Stimulated activated CD4-positive, alpha-beta T cell treated with anti-CD3 and anti-CD28 coated beads, TNF-alpha, amount 100 ng/mL, for 48 hours (primary cell): ENCODE measurements at places on chromosomes 4 and X.

DNA sequence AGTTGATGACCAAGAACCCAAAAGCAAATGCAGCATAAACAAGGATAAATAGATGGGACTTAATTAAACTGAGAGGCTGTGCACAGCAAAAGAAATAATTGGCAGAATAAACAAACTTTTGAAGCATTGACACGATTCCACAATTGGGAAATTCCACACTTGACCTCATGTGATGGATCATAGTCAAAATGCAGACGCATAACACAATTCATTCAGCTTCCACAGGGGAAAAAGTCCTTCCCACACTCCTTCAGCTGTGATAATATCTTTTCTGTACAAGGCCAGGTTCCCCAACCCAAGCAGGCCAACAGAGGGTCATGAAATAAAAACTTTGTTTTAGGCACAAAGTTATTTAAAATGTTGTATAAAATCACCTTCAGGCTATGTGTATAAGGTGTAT, 66.6 kb upstream of the SLIT2 start:
- DNase-seq: no peak

- no peak for DNase-seq
Measured at GRCh38 chr4:54403700-54404453, 174.8 kb downstream of the PDGFRA start.

GRCh38 chrX:139518475-139518874, 12.1 kb upstream of the F9 start:
- DNase-seq: no peak

DNA sequence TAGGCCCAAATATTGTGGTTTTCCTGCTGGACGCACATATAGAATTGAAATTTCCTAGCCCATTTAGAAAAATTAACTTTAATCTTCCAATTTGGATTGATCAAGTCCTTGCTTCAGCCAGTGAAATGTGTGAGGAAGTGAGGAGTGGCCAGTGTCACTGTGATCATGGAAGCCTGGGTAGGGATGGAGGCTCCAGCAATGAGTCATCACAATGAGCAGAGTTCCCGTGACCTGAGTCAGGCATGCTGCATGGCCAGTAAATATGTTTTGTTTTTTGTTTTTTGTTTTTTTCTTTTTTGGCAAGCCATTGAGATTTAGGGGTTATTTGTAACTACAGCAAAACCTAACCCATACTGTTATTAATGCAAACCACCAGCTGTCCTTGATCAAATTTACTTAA, 52.1 kb downstream of the IDS start:
- no peak for DNase-seq

GRCh38 chr4:185335579-185335978, 60.1 kb downstream of the LRP2BP start:
- DNase-seq: no peak

DNA sequence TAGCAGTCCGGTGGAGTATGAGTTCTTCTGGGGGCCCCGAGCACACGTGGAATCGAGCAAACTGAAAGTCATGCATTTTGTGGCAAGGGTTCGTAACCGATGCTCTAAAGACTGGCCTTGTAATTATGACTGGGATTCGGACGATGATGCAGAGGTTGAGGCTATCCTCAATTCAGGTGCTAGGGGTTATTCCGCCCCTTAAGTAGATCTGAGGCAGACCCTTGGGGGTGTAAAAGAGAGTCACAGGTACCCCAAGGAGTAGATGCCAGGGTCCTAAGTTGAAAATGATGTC, 852 bp downstream of the MAGEH1 start:
- DNase-seq: no peak

- DNase-seq: no peak
Measured at GRCh38 chr4:132275583-132276121, 873.4 kb upstream of the PCDH10 start.

- no peak for DNase-seq
Measured at GRCh38 chrX:28205905-28206304, 224.7 kb upstream of the DCAF8L1 start.

- no peak for DNase-seq
Measured at GRCh38 chr4:186400676-186401075, 134.7 kb downstream of the F11 start.

DNA sequence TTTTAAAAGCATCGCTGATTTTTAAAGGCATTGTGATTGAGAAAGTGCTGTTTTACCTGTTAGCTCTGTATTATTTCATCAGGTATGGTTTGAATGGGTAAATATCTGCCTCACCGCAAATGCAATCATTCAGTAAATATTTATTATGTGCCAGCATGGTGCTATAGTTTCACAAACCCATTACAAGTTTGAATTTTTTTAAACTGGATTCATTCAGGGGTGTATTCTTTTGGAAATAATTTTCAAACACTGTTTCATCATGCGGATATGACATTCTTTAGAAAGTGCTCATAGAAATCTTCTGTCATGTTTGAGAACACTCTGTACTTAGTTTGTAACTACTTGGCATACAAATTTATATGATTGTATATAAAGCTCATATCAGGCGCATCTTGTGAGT, 37.2 kb downstream of the LIMCH1 start:
- no peak for DNase-seq

DNA sequence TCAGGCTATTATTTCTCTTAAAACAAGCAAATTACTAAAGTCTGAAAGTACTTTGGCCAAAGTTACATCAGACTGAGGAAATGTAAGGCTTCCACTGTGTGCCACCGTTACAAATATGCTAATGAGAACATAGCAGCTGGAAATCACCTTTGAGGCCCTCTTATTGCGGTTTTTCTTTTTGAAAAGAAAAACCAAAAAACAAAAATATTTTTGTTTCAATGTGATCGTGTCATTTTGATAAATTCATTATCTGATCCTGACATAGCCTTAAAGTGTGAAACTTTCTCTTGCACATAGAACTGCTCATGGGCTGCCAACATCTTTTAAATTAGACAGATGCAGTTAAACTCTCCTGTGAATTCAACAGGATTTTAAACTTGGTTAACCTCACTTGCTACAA, 2.8 kb upstream of the TIFA start:
- DNase-seq: no peak

GRCh38 chrX:23661671-23662070, 5.6 kb upstream of the PRDX4 start:
- no peak for DNase-seq

DNA sequence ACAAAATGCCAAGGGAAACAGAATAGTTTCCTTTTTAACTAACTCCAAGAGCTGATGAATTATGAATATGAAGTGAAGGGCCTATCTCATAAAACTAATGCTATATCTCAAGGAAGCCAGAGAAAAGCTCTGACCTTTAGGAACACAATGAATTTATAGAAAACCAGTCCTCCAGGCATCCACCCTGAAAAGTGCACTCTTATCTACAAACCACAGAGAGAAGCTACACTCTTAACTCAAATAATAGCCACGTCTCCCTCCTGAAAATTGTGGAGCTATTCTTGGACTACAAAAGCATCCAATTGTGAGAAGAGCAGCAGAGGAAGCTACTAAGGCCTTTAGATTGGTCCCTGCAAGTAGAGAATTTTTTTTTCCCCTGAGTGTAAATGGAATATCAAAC, 253.9 kb downstream of the IL15 start:
- no peak for DNase-seq

GRCh38 chr4:2412534-2412884, 5.9 kb downstream of the ZFYVE28 start:
- peak; percentile 68 for DNase-seq

DNA sequence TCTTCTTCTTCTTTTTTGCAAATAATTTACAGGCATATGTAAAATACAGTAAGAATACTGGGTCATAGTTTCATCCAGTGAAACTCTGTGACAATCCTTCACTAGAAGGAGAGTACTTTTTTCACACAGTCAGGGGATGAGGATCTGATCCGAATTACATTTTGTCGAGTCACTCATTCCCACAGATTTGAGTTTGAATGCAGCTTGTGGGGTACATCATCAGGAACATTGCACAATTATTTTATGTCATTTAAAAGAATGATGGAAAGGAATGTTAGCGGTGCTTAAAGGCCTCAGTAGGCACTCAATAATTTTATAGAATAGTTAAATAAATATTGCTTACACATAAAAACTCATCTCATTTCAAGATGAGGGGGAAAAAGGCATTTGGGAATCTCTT, 88.6 kb downstream of the CHRNA9 start:
- DNase-seq: no peak

GRCh38 chr4:154911097-154911496, 130.0 kb downstream of the RBM46 start:
- no peak for DNase-seq

DNA sequence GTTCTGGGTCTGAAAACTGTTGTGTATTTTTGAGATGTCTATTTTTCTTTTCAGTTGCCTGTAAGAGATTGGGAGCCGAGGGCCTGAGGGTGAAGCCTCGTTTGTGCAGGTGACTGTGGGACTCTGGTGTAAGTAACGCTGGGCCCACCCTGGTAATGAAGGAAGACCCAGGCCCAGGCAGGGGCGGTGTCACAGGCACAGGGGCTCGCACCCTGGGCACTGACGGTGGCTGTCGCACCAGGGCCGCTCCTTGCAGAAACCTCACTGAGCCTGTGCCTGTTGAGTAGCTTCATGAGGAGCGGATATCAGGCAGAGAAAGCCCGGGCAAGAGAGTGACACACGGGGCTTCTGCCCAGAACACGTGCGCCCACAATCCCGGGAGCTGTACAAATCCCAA, 541.4 kb downstream of the TRIML1 start:
- no peak for DNase-seq

GRCh38 chr4:173990126-173990868, 293.2 kb downstream of the FBXO8 start:
- DNase-seq: no peak

DNA sequence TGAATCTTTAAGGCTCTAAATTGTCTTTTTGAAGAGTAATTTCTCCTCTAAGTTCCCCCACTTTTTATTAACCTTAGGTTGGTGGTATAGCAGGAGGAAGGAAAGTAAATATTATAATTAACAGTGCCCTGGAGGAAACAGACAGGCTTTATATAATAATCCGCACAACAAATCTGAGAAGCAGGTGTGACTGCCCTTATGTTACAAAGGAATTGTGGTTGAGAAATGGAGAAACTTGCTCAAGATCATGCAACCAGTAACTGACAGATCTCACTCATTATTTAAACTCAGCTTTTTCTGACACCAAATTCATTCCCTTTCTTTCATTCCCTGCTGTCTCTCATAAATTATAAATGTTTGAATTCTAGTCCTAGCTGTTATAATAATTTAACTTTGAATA, 282.0 kb downstream of the PPP3CA start:
- DNase-seq: no peak

DNA sequence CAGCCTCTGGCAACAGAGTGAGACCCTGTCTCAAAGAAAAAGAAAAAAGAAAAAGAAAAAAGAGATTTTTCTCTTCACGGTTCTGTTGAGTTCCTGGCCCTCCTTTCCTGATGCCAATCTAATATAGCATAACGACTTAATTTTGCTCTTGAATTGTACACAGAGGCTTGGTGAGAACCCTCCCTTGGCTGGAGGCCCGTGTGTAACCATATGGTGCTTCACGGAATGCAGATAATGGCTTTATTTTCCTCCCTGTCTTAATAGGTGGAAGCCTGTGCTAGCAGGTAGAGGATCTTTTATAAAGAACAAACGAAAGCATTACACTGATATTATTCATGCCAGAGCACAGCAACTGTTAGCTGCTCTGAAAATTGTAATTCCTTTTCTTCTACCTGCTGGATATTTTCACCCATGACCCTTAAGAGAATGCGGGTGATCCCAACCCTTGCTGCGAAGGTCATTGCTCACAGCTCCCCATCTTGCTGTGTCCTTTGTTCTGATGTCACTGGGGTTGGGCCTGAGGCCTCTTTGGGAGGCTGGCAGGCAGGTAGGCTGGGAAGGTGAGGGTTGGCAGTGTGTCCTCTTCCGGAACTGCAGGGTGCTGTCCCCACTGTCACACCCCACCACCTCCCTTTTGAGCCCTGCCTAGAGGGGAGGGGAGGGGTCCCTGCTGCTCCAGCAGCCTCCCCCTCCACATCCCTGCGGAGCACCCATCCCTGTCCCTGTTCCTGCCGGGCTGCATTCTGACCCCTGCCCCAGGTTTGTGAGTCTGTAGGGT, 83.8 kb upstream of the STOX2 start:
- no peak for DNase-seq

- DNase-seq: no peak
Measured at GRCh38 chr4:7610022-7610670, 175.4 kb upstream of the PSAPL1 start.

- DNase-seq: no peak
Measured at GRCh38 chr4:153393397-153393796, 48.9 kb downstream of the MND1 start.

GRCh38 chr4:105415281-105415744, 58.5 kb downstream of the PPA2 start:
- no peak for DNase-seq

- no peak for DNase-seq
Measured at GRCh38 chr4:87185146-87185870, 35.1 kb downstream of the KLHL8 start.

DNA sequence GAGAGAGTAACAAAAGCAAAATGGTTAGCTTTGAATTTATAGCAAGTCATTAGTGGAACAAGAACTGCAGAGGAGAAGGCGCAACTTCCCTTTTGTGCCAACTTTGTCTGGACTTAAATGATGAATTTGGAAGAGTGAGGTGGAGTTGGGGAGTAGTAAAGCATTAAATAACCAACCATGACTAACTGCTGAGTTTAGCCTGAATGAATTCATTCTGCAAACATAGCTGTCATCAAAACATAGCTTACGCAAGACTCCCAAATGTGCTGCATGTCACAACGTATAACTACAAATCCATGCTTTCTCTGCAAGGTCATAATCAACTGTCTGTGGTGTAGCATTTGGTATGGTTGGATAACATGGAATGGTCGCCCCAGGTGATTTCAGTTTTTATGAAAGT, 75.9 kb upstream of the RPL34 start:
- DNase-seq: no peak

GRCh38 chr4:165308606-165309005, 18.9 kb upstream of the MSMO1 start:
- no peak for DNase-seq

DNA sequence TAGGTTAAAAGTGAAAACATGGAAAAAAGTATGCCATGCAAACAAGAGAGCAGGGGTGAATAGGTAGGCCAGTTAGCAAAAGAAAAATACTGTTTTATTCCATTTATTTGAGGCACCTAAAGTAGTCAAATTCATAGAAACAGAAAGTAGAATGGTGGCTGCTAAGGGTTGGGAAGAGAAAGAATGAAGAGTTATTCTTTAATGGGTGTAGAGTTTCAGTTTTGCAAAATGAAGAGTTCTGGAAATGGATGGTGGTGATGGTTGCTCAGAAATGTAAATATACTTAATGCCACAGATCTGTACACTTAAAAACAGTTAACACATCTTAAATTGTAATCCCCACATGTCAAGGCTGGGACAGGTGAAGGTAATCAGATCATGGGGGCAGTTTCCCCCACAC, 29.7 kb downstream of the PARM1 start:
- DNase-seq: no peak

DNA sequence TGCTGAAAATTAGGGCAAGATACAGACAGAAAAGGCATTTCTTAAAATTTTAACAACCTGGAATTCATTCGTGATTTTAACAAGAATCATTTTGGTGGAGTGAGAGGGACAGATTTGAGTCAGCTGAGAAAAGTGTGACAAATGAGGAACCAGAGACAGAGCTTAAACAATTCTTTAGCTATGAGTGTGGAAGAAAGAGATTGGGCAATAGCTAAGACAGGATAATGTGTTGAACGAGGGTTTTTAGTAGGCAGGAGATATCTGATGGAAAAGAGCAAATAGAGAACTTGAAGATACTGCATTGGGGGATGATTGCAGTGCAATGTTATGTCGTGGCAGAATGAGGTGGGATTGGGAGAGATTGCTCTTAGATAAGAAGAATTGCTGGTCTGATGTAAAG, 164.2 kb upstream of the SPRY1 start:
- no peak for DNase-seq

GRCh38 chr4:35912174-35912573, 332.1 kb downstream of the ARAP2 start:
- DNase-seq: no peak
